Midbrain (tissue), 1 donor: ENCODE measurements at places on chromosomes 16 and 17.

DNA sequence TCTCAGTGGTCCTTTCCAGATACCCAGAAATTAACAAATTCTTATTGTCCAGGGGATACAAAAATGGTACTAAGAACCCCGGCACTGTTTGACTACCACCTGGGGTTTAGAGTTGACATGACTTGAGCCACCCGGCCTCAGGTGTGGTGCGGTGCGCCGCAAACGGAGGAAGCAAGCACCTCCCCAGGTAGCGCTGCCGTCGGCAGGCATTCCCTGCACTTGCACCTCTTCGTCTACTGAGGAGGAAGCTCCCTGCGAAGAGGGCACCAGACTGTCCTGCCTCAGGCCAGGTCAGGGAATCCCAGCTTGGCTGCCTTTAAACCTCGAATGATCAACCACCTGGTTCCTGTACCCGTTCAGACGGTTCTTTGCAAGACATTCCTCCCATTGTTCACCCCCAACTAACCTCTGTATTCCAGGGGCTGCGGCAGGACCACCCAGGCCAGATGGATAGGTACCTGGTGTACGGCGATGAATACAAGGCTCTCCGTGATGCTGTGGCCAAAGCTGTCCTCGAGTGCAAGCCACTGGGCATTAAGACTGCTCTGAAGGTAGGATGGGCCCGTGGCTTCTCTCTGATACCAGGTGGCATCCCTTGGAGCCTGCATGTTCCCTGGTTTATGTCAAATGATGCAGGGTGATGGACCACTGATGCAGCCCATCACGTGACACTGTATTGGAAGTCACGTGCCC is 40.8 kb upstream of the ENDOV start:
- DNase-seq, result no peak

GRCh38 chr16:81891736-81892364 is 112.8 kb downstream of the PLCG2 start:
- DNase-seq, result no peak

DNA sequence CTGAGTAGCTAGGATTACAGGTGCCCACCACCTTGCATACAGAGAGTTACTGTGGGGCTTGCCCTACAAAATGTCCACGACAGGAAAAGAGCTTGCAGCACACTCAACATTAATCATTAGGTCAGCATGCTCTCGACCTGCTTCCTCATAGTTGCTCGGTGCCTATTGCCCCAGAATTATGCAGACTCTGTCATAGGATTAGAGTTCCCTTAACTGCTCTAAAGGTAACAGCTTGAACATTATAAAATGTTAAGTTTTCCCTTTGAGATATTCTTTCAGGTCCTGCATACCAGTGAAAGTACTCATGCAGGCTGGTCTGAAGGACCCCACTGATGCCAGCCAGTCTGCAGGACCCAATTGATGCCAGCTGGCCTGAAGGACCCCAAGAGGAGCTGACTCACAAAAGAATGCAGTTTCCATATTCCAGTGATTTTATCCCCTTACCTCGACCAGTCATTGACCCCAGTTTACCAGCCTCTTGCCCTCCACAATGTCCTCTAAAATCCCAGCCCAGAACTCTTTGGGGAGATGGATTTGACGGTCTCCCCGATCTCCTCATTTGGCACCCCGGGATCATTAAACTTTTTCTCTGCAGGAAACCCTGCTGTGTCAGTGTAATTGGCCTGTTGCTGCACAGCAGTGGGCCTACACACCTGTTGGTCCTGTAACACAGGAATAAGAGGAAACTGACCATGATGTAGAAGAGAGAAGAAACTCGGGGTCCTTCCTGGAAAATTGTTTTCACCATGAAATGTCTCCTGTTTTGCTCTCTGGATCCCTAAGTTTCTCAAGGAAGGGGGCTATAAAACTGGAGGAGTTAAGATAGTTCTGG is 10.6 kb downstream of the ICAM2 start:
- no peak for DNase-seq

DNA sequence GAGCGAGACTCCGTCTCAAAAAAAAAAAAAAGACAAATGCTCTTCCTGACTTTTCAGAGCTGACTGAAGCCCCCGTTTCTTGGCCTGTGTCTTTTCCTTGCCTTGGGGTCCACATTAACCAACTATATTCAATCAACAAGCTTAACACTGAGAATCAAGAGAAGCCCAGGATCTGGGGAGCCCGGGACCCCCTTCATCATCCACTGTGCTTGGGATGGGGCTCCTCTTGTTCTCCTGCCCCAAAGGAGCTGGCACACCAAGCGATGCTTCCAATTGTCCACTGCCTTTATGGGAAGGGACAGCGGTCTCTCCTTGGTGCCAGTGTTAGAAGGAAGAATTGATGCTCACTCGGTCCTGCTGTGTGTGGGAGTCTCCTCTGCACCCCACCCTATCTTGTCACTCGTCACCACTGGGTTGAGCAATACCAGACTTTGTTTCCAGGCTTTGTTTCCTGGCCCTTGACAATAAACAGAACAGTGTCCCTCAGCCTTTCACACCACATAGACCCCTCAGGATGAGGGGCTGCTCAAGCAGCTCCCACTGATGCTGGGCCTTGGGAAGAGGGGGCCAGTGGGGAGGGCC is 146.7 kb downstream of the KCNJ12 start:
- DNase-seq, result no peak

DNA sequence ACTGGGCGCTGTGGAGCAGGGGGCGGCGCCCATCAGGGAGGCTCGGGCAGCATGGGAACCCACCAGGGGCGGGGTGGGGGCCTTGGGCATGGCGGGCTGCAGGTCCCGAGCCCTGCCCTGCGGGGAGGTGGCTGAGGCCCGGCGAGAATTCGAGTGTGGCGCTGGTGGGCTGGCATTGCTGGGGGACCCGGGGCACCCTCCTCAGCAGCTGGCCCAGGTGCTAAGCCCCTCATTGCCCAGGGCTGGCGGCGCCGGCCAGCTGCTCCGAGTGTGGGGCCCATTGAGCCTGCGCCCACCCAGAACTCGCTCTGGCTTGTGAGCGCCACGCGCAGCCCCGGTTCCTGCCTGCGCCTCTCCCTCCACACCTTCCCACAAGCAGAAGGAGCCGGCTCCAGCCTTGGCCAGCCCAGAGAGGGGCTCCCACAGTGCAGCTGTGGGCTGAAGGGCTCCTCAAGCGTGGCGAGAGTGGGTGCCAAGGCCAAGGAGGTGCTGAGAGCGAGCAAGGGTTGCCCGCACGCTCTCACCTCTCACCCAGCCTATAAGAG is 5.9 kb downstream of the ALDH3A2 start:
- no peak for DNase-seq
